ENCODE measurements at places on chromosomes 1 and 21.

GRCh38 chr1:41447995-41448770 lies 36.3 kb downstream of the EDN2 start:
- DNase-seq = no peak

- DNase-seq = no peak
Measured at GRCh38 chr1:111399792-111400610, 27.5 kb downstream of the OVGP1 start.

GRCh38 chr1:41559331-41559730 lies 74.8 kb upstream of the EDN2 start:
- no peak for DNase-seq

GRCh38 chr1:3030663-3031381 lies 9.6 kb downstream of the ACTRT2 start:
- DNase-seq = no peak

GRCh38 chr1:87197156-87197555 lies 131.5 kb upstream of the LMO4 start:
- no peak for DNase-seq

GRCh38 chr1:70503358-70503757 lies 92.3 kb downstream of the CTH start:
- no peak for DNase-seq

DNA sequence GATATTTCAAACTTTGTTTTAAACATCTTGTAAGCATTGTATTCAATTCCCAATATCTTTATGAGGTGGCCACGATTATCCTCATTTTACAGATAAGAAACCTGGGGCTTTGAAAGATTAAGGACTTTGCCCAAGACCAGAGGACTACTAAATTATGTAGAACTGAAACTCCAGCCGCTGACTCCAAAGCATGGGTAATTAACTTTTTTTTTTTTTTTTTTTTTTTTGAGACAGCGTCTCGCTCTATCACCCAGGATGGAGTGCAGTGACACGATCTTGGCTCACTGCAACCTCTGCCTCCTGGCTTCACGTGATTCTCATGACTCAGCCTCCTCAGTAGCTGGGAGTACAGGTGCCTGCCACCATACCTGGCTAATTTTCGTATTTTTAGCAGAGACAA lies 68.7 kb downstream of the ALG14 start:
- DNase-seq = no peak

GRCh38 chr21:43882952-43883545 lies 18.0 kb downstream of the AGPAT3 start:
- no peak for DNase-seq

- DNase-seq = no peak
Measured at GRCh38 chr1:214777364-214777763, 174.4 kb downstream of the CENPF start.

GRCh38 chr1:8422510-8423268 lies 104.8 kb downstream of the SLC45A1 start:
- DNase-seq = no peak

- no peak for DNase-seq
Measured at GRCh38 chr21:18153063-18153462, 91.6 kb upstream of the CHODL start.

GRCh38 chr1:167881069-167881468 lies 32.9 kb downstream of the ADCY10 start:
- DNase-seq = no peak

DNA sequence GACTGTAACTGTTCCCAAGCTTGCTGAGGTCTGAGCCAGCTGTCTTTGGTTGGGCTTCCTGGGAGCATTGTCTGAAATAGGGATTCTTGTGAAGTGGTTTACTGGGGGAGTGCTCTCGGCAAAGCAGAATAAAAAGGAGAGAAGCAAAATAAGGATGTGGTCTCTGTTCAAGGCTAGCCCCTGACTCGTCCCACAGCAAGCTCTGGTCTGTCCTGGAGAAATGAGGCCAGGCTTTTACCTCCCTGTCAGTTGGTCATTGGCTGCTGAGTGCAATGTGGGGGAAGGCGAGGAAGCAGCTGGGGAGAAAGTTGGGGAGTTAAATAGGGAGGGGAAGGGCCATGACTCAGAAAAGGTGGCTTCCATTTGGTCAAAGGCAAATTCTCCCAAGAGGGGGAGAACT lies 303.9 kb upstream of the DUSP10 start:
- no peak for DNase-seq

DNA sequence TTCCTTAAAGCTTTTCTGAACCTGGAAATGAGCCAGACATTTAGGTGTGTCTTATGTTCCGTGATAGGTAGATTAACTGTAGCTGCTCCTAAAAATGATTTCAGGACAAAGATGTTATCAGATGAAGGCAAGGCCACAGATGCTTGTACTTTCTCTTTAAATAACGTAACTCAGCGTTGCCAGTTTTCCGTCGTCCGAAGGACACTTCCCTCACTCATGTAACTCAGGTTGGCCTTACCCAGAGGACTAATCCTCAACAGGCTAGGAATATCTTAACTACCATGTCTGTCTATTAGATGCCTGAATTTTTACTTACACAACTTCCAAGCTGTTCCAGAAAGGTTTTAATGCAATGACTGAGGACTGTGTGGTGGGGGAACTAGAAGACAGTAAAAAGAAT lies 35.4 kb upstream of the FAM89A start:
- no peak for DNase-seq

- DNase-seq = no peak
Measured at GRCh38 chr1:34928066-34928696, 1.3 kb downstream of the DLGAP3 start.

GRCh38 chr21:42388740-42389448 lies 7.0 kb downstream of the TMPRSS3 start:
- DNase-seq = no peak

DNA sequence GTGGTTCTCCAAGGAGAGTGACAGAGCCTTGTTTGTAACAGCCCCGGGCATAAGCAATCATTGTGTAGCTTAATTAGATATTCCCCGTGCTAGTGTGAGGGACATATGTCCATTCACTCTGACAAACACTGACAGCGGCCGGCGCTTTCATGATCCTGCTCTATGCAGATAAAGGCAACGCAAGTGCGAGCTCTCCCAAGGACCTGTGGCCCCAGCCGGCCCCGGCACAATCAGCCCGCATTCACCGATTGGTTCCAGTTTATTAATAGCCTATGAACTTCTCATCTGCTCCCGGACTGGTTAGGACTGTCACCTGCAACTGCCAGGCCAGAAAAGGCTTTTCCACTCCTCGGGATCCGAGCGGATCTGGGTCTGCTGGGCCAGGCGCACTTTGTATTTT lies 18.0 kb upstream of the OLIG1 start:
- DNase-seq = no peak

- DNase-seq = no peak
Measured at GRCh38 chr1:59243550-59243949, 53.3 kb upstream of the FGGY start.

- no peak for DNase-seq
Measured at GRCh38 chr1:87928623-87929022, 599.9 kb downstream of the LMO4 start.

GRCh38 chr1:221687836-221688487 lies 53.9 kb downstream of the DUSP10 start:
- no peak for DNase-seq

- DNase-seq = no peak
Measured at GRCh38 chr1:86068841-86069756, 87.5 kb downstream of the COL24A1 start.

DNA sequence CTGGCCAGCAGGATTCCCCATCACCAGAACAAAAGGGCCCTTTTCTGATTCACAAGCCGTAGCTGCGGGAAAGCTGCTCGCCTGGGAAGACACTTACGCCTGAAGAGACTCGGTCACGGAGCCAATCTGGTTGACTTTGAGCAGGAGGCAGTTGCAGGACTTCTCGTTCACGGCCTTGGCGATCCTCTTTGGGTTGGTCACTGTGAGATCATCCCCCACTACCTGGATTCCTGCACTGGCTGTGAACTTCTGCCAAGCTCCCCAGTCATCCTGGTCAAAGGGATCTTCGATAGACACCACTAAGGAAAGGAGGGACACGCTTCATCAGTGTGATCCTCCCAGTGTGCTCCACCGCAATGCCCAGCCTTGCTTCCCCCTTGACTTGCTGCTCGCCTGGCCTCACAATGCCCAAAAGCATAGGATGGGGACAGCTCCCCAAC lies 14.7 kb downstream of the ENO1 start:
- DNase-seq = no peak

DNA sequence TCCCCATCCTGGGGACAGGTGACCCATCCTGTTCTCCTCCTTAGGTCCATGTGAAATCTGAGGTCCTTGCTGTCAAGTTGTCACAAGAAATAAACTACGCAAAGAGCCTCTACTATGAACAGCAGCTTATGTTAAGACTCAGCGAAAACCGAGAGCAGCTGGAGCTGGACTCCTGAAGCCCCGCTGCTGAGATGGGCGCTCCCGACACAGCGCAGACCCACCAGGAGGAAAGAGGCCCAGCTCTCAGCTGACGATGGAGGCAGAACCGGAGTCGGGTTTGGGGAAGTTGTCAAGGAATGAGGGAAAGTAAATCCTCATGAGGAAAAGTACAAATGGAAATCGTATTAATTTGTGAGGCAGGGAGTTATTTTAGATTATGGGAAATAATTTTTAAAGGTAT lies 109.2 kb downstream of the DHRS3 start:
- no peak for DNase-seq

GRCh38 chr1:34176830-34177603 lies at the start of gene C1orf94:
TSS of gene C1orf94 (plus strand) at chr1:34176907. CDS start at chr1:34177790, 883 bp downstream.
- DNase-seq = no peak

DNA sequence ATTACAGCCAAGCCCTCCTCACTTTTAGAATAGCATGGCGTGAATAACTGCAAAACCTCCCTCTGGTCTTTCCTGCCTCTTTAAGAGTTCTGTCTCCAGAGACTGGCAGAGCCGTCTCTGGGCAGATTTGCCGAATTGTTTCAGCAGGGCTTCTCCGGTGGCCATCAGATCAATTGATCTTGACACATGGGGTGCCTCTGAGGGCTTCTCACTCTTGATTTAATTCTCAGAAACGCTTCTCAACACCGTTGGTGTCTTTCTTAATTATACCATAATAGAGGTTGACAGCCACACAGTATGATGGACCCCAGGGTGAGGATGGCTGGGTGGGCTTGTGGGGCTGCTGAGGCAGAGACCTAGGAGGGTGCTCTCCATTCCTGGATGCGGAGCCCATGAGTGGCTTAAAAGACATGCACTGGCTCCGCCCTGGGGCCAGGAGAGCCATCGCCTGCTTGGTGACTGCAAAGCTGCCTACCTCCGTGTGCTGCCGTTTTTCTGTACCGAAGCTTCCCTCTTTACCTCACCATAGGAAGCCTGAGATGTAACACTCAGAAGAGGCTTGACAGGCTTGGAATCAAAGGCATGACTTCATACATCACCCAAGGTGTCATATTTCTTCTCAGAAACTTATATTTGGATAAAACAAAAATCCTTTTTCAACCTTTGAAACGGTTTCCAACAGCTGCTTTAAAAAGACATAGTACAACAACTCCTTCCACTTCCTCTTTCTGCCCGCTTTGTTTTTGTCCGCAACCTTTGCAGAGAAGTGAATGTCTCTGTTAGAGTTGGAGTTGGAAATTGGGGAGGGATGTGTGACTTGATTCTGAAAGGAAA lies 82.9 kb downstream of the GALNT2 start:
- DNase-seq = no peak

GRCh38 chr1:41902664-41903063 lies 16.1 kb downstream of the HIVEP3 start:
- DNase-seq = no peak

DNA sequence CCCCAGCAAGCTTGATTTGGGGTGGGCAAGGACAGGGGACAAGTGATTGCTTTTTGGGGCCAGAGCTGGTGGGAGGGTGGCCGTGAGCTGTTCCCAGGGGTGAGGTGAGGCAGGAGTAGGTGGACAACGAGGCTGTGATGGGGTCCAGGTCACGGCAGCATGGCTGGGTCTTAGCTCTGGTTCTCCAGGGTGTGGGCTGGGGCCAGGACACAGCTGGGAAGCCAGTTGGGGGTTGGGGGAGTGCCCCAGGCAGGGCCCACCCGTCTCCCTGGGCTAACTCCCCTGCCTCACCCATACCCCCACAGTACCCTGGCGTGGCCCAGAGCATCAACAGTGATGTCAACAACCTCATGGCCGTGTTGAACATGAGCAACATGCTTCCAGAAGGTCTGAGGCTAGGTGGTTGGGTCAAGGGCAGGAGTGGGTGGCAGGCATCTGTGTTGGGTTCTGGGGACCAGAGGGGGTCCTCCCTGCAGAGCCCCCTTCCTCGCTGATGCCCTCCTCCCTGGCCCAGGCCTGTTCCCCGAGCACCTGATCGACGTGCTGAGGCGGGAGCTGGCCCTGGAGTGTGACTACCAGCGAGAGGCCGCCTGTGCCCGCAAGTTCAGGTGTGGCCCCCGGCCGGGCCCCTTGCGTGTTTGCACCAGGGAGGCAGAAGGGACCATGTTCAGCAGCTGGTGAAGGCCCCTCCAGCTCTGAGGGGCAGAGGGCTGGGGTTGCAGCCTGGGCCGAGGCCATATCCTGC lies 43.3 kb downstream of the COQ8A start:
- no peak for DNase-seq

GRCh38 chr1:85894651-85895050 lies 186.4 kb upstream of the ZNHIT6 start:
- no peak for DNase-seq

- no peak for DNase-seq
Measured at GRCh38 chr1:14724246-14724645, 125.8 kb downstream of the KAZN start.

DNA sequence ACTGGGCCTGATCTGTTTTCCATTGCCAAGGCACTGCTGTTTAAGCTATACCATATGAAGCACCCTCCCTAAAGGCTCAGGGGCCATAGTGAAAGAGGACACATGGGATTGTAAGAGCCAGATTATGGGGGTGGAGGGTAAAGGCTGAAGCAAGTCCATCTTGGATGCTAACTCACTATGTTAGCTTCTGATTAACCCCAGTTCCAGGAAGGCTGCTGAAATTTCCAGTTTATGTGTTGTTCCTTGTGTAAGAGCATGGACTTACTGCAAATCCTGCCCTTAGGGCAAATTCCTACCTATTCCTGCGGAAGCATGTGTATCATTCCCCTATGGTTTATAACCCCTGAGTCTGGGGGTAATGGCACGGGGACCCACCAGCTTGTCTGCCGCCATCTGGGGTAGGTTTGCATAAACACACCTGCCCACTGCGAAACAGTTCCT lies 91.8 kb upstream of the SERBP1 start:
- no peak for DNase-seq

DNA sequence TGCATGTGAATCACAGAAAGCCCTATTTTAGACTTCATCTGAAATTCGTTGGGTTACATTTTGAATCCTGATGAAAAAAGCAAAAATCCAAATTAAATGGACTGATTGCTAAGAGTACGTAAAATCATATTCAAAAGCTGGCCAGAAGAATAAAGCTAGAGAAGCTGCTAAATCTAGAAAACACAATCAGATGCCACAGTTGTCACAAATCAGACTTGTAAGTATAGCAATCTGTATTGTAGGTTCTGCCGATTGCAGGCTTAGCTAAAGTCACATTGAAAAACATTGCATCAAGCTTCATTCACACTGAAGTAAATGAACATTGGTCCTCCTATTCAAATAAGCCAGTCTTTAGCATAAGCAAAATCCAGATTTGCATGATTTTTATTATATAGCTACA lies 235.1 kb upstream of the ST6GALNAC5 start:
- no peak for DNase-seq

- no peak for DNase-seq
Measured at GRCh38 chr1:17627239-17628052, 87.9 kb downstream of the ARHGEF10L start.
